Activated CD4-positive, alpha-beta T cell treated with anti-CD3 and anti-CD28 coated beads for 36 hours (primary cell): ENCODE measurements at places on chromosomes 2 and 18. TPM values are rescaled to one million over a fixed set of nuclear protein-coding genes. Genes with fewer than 3 reads are reported as not detected.

Gene GBX2
- not detected for total RNA-seq

Gene PECR
- total RNA-seq, result 17.0 TPM

GRCh38 chr2:216856406-216857065, 3.3 kb downstream of the TNP1 start:
- no peaks in the 10 kb centered on the region for H3K36me3 ChIP-seq
- peaks cover 4% of the 10 kb centered on the region for H3K27me3 ChIP-seq
- peaks cover 23% of the 10 kb centered on the region for H3K4me1 ChIP-seq
- no peak overlapping the region for H3K4me3 ChIP-seq

DNA sequence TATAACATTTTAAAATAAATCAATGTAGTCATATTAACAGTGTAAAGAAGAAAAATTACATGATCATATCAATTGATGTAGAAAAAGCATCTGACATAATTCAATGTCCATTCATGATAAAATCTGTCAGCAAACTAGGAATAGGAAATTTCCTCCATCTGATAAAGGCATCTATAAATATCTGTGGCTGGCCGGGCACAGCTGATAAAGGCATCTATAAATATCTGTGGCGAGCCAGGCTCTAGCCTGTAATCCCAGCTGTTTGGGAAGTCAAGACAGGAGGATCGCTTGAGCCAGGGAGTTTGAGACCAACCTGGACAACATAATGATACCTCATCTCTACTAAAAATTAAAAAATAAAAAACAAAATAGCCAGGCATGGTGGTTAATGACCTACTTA, 18.1 kb upstream of the RANBP2 start:
- no peak overlapping the region for H3K27ac ChIP-seq
- no peak overlapping the region for H3K4me3 ChIP-seq
- H3K4me1 ChIP-seq, result no peaks in the 10 kb centered on the region
- DNase-seq, result no peak
- no peaks in the 10 kb centered on the region for H3K36me3 ChIP-seq

DNA sequence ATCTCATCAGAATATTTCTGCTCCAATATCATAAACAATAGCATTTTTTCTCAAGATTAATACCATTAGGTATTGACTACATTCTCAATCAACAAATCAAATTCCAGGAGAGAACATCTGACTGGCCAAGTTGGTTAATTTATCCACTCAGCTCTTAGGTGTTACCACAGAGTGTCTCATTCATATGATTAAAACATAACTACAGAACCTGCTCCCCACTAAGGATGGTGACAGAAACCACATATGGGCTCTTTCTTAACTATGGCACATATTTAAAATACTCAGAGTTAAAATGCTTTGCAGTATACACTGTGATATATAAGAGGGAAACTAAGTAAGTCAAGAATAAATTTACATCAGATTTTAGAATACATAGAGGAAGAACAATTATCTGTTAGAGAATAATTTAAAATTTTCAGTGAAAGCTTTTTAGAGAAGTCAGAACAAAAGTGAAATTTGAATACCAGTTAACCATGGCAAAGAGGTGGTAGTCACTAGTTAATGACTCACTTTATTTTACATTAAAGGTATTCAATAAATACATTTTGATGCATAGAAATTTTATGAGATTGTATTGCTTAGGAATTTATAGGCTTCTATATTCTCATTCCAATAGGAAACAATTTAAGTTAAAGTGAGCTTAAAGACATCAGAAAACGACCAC, 1120.8 kb upstream of the TMEFF2 start:
- H3K4me1 ChIP-seq, result no peaks in the 10 kb centered on the region
- no peaks in the 10 kb centered on the region for H3K36me3 ChIP-seq
- no peak overlapping the region for H3K27ac ChIP-seq
- H3K27me3 ChIP-seq, result no peaks in the 10 kb centered on the region
- no peak for DNase-seq

GRCh38 chr2:215917953-215918620, 95.3 kb downstream of the MREG start:
- no peaks in the 10 kb centered on the region for H3K36me3 ChIP-seq
- peaks cover 3% of the 10 kb centered on the region for H3K4me1 ChIP-seq
- DNase-seq, result no peak
- H3K27me3 ChIP-seq, result peaks cover 4% of the 10 kb centered on the region
- H3K4me3 ChIP-seq, result no peak overlapping the region

GRCh38 chr2:10905006-10905861, 6.5 kb upstream of the KCNF1 start:
- no peak for DNase-seq
- H3K4me1 ChIP-seq, result no peaks in the 10 kb centered on the region
- H3K4me3 ChIP-seq, result no peak overlapping the region
- H3K27ac ChIP-seq, result no peak overlapping the region
- peaks cover 4% of the 10 kb centered on the region for H3K27me3 ChIP-seq
- no peaks in the 10 kb centered on the region for H3K36me3 ChIP-seq

DNA sequence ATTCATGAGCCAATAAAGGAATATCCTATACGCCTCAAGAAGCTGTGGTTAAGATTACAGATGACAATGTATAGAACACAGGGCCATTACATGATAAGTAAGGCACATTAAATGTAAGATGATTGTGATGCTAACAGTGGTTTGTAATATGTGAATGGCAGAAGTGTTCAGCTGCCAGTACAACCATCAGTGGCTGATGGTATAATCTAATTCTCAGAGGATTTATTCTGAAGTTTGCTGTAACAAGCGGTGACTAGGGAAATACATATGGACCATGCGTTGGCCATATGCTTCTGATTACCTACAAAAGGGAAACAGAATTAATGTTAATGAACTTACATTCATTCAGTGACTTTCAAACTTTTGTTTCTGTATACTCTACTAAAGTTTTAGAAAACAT, 750.8 kb upstream of the KLHL29 start:
- no peaks in the 10 kb centered on the region for H3K4me1 ChIP-seq
- H3K27ac ChIP-seq, result no peak overlapping the region
- H3K27me3 ChIP-seq, result no peaks in the 10 kb centered on the region
- H3K36me3 ChIP-seq, result no peaks in the 10 kb centered on the region
- DNase-seq, result no peak

GRCh38 chr2:239944694-239945551, 80.2 kb downstream of the NDUFA10 start:
- peak; percentile 62 for DNase-seq
- H3K36me3 ChIP-seq, result no peaks in the 10 kb centered on the region
- H3K4me3 ChIP-seq, result peak overlapping the region; percentile 34
- H3K4me1 ChIP-seq, result peaks cover 10% of the 10 kb centered on the region

GRCh38 chr18:68428661-68429060, 286.2 kb downstream of the TMX3 start:
- H3K27me3 ChIP-seq, result peaks cover 2% of the 10 kb centered on the region
- no peaks in the 10 kb centered on the region for H3K36me3 ChIP-seq
- H3K4me3 ChIP-seq, result no peak overlapping the region
- no peaks in the 10 kb centered on the region for H3K4me1 ChIP-seq
- no peak overlapping the region for H3K27ac ChIP-seq
- DNase-seq, result no peak
